OCI-LY7 (cell line): ENCODE measurements at places on chromosomes 6 and 20. TPM values are rescaled to one million over a fixed set of nuclear protein-coding genes. Genes with fewer than 3 reads are reported as not detected.

The SEMG1 gene
- total RNA-seq = not detected in 2 replicates

The SAPCD1 gene
- 53.5 and 66.8 TPM in 2 replicates for total RNA-seq

The VGLL2 gene
- not detected in 2 replicates for total RNA-seq

The ARFGEF3 gene
- not detected in 2 replicates for total RNA-seq
